ENCODE measurements at places on chromosomes 2 and 18.

- no peak for DNase-seq
Observed at GRCh38 chr18:44733069-44733753, 52.5 kb downstream of the SETBP1 start.

DNA sequence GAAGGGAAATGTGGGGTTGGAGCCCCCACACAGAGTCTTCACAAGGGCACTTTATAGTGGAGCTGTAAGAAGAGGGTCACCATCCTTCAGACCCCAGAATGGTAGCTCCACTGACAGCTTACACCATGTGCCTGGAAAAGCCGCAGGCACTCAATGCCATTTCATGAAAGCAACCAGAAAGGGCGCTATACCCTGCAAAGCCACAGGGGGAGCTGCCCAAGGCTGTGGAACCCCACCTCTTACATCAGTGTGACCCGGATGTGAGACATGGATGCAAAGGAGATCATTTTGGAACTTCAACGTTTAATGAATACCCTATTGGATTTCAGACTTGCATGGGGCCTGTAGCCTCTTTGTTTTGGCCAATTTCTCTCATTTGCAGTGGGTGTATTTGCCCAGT, 694.7 kb downstream of the CBLN2 start:
- no peak for DNase-seq

GRCh38 chr2:145029873-145030272, 510.0 kb upstream of the ZEB2 start:
- no peak for DNase-seq

GRCh38 chr18:61741881-61742454, 150.8 kb downstream of the RNF152 start:
- DNase-seq = no peak

DNA sequence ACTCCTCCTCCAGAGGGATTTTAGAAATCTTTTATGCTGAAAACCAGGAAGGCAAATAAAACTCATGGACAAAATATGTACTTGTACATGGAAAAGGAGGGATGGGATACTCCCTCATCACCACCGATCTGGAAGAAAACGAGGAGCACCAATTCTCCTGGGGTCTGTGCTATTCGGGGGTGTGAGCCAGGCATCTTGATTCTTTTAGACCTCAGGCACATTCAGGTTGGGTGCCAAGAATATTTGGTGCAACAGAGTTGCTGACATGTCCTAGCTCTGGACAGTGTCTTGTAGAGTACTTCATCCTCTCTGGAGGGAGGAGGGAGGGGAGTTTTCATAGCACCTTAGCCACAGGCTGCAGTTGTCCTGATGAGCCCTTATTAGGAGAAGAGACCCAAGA, 163.0 kb downstream of the PRKCE start:
- no peak for DNase-seq

DNA sequence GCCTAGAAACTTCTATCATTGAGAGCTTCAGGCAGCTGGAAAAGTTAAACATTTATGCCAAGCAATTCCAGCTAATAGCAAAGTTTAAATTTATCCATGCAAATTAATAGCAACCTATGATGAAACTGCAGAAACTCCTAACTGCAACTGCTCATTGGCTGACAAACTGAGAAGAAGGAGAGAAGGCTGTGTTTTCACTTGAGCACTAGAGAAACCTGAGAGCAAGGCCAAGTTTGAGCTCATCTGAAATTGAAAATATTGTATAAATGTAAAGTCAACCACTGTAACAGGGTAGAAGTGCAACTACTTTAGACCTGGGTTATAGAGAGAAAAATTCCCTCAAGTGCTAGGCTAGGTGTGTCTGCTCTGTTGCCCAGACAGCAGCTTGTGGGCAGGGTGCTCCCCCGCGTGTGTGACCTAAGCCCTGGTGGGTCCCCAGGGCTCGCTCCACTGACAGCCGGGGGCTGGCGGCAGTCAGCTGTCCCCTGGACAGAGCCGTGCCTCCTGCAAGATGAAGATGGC, 50.2 kb downstream of the CABYR start:
- no peak for DNase-seq

GRCh38 chr2:75233965-75234364, 34.6 kb upstream of the TACR1 start:
- no peak for DNase-seq

DNA sequence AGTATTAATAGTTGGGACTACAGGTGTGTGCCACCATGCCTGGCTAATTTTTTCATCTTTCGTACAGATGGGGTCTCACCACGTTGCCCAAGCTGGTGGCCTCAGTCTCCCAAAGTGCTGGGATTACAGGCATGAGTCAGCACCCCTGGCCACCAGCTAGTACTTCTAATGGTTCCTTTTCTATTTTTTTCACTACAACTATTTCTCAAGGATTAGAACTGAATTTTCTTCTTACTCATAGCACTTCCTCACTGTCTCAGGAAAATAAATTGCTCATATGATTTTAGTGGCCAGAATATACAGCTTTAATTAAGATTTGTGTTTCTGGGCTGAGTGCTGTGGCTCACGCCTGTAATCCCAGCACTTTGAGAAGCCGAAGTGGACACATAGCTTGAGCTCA, 43.2 kb upstream of the SOS1 start:
- DNase-seq = no peak

DNA sequence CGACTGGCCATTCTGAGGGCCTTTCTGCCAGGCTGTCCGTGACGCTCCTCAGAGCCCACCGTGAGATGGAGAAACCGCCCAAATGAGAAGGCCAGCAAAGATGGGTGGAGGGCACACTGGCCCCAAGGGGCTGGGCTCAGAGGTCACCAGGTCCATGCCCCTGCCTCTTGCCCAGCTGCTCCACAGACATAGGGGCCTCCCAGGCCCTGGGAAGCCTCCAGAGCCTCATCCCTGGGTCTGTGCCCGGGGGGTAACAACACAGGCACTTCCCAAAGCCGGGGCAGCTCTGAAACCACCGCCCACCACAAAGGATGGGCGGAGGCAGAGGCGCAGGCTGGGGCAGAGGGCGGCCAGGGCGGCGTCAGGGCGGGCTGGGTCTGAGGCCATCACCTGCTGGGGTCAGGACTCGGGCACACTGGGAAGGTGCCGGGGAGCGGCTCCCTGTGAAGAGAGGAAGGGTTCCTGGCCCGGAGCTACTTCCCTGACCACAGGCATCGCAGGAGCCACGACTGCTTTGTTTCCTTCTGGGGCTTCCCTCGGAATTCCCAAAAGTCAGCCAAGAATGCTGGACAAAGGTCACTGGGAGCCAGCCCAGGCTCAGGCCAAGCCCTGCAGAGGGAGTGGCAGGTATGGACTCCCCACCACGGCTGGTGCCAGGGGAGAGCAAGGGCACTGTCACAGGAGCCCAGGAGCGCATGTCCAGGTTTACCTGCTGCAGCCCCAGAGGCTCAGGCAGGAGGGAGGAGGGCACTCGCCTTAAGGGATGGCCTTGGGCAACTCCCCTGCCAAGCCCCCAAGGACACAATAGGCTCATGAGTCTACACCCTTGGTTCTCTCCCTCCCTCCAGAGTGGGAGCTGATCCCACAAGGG, 9.4 kb downstream of the CYP26B1 start:
- no peak for DNase-seq

- DNase-seq = no peak
Observed at GRCh38 chr2:32562906-32563305, 64.9 kb upstream of the TTC27 start.

DNA sequence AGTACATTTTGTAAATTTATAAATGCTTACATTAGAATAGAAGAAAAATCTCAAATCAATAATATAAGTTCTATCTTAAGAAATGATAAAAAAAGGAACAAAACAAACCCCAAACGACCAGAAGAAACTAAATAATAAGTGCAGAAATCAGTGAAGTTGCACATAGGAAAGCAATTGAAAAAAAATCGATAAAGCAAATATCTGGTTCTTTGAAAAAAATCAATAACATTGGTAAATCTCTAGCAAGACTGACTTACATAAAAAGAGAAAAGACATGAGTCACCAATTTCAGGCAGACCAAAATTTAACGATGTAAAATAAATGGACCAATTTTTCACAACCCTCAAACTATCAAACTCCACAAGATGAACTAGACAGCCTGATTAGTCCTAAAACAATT, 249.9 kb upstream of the HDAC4 start:
- DNase-seq = no peak

DNA sequence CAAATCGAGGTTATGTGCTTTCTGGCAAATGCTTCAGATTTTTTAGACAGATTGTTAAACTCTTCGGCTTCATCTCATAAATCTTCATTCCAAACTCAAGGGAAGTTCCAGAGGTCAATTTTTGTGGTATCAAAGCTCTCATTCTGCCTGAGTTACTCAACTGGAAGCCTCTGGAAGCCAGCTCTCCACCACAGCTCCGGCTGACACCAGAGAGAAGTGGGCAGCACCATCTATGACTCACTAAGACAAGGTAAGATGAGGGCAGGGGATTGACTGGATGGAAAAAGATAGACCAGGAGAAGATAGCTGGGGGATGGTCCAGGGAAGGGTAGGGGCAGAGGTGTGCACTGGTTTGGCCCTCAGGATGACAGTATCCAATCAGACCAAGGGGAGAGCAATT, 137.3 kb upstream of the HNRNPA3 start:
- DNase-seq = no peak

- DNase-seq = no peak
Observed at GRCh38 chr2:120600335-120600734, 135.3 kb upstream of the GLI2 start.

DNA sequence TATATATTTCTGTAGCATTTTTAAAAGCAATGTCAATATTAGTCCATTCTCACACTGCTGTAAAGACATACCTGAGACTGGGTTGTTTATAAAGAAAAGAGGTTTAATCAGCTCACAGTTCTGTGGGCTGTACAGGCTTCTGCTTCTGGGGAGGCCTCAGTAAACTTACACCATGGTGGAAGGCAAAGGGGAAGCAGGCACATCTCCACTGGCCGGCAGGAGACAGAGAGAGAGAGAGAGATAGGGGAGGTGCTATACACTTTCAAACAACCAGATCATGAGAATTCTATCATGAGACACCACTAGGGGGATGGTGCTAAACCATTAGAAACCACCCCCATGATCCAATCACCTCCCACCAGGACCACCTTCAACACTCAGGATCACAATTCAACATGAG, 43.1 kb downstream of the CHMP3 start:
- DNase-seq = no peak

DNA sequence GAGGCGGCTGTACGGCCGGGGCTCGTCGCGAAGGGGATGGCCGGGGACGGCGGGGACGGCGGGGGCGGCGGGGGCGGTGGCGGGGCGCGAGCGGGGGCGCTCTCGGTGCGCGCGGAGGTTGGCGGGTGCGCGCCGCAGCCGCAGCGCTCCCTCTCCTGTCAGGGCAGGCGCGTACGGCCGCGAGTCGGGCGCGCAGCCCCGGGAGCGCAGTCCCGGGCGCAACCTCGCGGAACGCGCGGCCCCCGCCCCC, 296 bp upstream of the GRHL1 start:
- no peak for DNase-seq

- no peak for DNase-seq
Observed at GRCh38 chr2:46921676-46922448, 6.3 kb upstream of the MCFD2 start.

GRCh38 chr18:4260107-4260506, 195.0 kb downstream of the DLGAP1 start:
- DNase-seq = no peak

DNA sequence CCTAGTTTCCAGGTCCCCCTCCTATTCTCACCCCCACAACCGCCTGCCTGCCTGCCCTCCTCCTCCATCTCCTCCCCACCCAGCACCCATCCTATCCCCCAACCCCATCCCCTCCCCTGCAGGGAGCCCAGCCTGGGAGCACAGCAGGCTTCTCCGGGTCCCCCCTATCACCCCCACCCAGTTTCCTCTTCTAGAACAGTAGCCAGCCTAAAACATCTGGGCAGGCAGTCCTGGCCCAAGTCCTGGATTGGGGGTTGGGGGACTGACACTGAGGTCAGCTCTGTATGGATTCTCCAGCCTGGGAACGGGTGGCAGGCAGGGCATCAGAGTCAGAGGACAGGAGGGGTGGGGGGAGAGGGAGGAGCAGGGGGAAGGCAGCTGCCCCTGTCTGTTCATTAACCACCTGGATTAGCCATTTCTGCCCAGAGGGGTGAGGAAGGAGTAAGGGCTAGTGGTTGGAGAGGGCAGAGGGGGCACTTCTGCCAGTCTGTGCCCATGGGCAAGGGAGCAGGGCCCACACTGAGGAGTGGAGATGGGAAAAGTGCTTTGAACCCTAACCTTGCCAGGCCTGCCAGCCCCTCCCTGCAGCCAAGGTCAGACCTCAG, 60.0 kb downstream of the TNS1 start:
- DNase-seq = no peak

DNA sequence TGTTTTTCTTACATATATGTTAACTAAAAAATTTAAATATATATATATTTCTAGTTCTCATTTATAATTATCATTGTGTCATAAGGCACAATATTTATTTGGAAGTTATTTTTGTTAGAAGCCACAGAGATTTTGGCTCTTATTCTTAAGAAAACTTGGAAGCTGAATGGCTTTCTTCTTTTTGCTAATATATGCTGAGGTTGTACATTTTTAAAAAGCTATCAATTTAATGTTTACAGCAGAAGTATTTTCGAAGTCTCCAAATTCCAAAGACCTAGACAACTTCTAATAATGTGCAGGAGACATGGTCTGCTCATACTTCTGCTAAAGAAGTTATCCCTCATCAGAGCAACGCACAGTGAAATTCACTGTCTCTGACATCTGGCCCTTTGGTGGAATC, 3.7 kb upstream of the PIEZO2 start:
- DNase-seq = no peak

DNA sequence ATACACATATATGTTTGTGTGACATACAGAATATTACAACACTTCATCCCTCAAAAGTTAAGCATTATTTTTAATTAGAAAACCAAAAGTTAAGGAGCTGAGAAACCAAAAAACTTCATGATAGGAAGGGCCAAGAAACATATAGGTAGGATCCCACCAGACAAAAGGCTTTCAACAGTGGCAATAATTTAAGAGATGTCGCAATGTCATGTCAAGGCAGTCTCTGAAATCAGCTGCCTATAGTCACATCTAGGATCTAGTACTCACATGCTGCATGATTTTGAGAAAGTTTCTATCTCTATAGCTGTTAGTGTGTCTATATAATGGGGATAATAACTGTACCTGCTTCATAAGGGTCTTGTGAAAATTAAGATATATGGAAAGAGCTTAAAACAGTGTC, 72.7 kb downstream of the SPIRE1 start:
- no peak for DNase-seq

DNA sequence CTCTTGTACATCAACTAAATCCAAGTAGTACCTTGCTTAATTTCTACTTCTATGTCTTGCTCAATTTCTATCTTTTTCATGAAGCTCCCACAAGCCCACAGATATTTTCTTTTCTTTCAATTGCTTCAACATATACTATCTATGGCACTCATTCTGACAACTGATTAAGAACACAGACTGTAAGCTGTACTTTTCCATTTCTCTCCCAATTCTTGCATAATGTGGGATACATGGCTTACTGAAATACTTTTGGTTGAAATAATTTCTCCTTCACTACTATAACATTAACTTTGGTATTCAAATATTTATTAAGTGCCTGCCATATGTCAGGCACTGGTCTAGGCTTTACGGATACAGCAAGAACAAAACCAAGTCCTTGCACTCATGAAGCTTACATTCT, 84.8 kb downstream of the GORASP2 start:
- no peak for DNase-seq

GRCh38 chr2:21332993-21333625, 209.3 kb downstream of the TDRD15 start:
- no peak for DNase-seq

Measured in stimulated activated CD8-positive, alpha-beta memory T cell treated with anti-CD3 and anti-CD28 coated beads, Interleukin-4, amount 100 ng/mL, for 1 hour (primary cell).